ENCODE measurements at places on chromosomes 5 and 9.

- DNase-seq = no peak
Measured at GRCh38 chr5:38677636-38678035, 121.2 kb upstream of the LIFR start.

- DNase-seq = no peak
Measured at GRCh38 chr5:88322785-88323184, 54.1 kb upstream of the TMEM161B start.

- DNase-seq = no peak
Measured at GRCh38 chr5:169628892-169629291, 8.2 kb upstream of the DOCK2 start.

DNA sequence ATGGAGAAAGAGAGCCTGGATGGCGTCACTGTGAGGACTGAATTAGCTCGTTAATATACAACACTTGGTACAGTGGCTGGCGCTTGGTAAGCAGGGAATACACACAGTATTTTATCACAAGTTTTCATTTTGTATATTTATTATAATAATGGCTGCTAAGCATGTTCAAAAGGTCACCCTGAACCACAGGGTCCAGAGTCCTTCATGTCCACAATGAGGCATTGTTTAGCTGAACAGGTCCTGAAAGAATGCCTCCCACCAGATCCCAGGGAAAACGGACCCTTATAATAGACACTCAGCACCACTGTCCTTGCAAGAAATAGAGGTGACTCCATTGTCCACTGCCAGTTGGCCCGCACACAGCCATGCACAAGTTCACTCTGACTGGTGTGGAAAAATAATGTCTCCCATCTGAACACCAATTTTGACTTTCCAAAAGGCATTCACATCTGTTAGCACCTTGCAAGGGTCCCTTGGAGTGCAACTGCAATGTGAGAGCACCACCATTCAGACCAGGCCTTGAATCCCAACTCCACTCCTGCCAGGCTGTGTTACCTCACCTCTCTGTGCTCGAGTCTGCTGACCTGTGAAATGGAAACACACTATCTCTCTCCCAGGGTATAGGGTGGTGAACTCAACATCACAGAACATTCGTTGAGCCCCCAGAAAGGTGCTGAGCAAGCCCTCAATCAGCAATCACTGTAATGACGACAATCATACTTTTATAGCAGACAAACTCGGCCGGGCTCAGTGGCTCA lies 3.9 kb downstream of the VDAC1 start:
- no peak for DNase-seq

DNA sequence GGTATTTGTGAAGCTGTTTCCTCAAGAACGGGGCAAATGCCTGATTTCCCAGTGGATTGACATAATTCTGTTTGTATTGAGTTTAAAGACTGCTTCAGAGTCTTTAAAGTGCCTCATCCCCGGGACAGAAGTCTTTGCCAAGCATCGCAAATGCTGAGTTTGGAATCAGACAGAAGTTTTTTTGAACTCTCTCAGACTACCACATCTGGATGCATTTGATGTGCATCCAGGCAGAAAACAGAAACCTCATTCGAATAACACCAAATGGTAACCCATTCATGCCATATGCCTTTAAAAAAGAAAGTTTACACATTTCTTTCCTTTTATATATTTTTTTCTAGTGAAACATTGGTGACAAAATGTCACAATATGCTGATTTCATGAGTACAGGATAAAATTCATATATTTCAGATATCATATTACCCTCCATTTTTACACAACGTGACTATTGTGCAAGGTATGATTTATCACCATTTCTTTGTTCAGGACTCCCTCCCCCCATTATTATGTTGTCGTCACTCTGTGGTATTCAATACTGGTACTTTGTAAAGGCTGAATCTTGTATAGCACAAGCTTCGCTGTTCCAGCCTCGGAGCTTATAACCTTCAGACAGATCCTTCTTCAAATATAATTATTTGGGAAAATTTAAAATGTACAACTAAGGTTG lies 91.1 kb downstream of the ZNF608 start:
- DNase-seq = no peak

GRCh38 chr5:81409896-81410295 lies 16.0 kb upstream of the ACOT12 start:
- DNase-seq = no peak

DNA sequence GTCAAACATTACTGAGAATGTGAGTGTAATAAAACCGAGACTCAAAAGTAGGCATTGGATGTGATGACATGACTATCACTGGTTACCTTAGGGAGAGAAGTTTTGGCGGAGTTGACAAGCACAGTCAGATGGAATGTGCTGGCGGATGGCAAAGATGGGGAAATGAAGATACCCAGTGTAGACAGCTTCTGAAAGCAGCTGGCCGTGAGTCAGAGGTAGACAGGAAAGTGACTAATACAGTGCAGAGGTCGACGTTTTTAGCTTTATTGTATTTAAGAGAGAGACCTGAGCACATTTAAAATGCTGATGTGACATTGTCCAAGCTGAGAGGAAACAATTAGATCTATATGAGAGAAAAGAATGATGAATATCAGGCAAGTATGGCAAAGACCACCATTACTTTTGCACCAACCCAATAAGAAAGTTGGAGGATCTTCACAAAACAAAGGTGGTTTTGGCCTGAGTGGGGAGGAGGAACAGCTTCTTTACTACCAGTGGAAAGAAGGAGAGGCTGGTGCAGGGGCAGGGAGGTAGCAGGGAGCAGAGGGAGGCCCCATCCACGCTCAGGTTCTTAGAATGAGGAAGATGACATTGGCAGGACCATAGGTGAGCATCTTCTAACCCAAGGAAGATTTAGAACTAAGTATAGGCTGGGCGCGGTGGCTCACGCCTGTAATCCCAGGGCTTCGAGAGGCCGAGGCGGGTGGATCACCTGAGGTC lies 36.7 kb upstream of the KCNIP1 start:
- DNase-seq = no peak
